ENCODE measurements at places on chromosomes 6 and 20.

- DNase-seq, result peak; percentile 17
Measured at GRCh38 chr6:163501026-163501425, 86.5 kb downstream of the QKI start.

DNA sequence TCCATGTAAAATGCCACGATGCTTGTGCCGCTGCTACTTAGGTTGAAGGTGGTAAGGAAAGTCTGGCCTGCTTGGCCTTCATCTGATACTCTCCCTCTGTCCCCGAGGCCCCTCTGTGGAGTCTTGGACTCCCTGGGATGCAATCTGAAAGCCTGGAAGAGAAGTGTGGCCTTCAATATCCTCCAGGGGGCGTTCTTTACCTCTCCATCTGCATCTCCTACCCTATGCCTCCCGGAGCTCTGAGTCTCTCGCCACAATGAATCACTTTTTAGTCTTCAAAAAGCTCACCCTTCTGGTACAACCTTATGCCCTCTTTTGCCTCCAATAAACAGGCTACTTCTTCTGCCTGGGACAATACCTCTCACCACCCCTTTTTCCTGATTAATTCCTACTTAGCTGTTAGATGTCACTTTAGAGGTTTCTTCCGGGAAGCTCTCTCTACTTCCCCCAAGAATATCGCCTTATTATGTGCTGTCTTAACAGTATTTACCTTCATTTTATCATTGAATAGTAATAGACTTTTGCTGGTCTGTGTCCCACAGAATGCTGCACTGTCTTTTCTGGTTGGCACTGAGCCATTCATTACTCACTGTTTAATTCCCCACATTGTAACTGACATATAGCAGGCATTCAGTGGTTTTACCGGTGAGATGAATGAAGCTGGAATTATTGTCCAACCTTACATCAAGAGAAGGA, 13.9 kb upstream of the ATG5 start:
- DNase-seq, result peak; percentile 91

GRCh38 chr6:133313068-133313467, 71.9 kb downstream of the EYA4 start:
- no peak for DNase-seq

DNA sequence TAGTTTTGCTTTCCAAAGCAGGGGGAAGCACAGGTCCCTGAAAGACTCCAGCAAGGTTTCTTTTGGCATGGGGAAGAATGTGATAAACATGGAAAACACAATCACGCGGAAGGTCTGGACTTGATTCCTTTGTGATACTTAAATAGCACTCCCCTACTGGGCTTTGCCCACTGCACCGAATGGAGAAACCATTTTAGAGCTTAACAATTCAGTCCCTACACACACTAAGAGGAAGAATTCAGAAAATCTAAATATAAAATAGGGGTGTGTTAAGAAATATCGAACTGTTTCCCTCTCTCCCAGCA, 71.4 kb upstream of the NHSL1 start:
- DNase-seq, result no peak
